ENCODE measurements at places on chromosomes 4 and X.

- no peak for DNase-seq
These were observed 307.5 kb upstream of the HAND2 start for GRCh38 chr4:173837517-173837916.

GRCh38 chr4:13547485-13548041 is 3.3 kb upstream of the NKX3-2 start:
- DNase-seq, result no peak

GRCh38 chr4:103123114-103123513 is 23.5 kb upstream of the BDH2 start:
- DNase-seq, result no peak

GRCh38 chrX:51281758-51282318 is 50.8 kb upstream of the NUDT10 start:
- DNase-seq, result no peak

DNA sequence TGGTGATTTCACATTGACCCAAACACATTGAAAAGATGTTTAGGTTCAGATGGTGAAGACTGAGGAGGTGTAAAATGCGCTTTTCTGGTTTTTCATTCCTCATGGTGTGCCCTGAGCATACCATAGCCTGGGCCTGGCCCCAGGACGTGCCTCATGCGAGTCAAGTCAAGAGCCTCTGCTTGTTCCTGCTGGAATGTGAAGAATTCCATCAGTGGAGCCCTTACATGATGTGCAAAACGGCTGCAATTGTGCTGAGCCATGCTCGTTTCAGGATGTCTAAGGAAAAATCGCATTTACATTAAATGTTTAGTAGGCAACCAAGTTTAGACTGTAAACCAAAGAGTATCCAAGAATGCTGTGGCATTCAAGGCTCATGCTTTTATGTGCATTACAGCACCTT is 34.9 kb downstream of the GYG2 start:
- no peak for DNase-seq

- no peak for DNase-seq
These were observed 89.5 kb downstream of the PLS3 start for GRCh38 chrX:115650449-115650848.

DNA sequence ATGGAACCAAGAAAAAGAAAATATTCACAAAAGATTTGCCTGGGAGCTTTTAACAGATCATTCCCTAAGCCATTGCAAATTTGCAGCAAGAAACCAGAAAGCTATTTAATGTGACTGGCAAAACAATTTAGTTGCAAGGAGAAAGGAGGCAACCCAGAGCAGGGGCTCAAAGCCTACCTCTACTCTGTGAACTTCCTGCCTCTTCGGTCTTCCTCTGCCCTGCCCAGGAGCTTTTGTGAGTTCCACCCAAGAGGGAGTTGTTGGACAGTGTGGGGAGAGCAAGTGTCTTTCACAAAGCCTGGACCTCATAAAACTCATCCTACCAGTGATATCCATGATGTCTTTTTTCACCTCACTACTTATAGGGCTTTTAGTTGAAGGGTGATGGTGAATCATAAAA is 107.4 kb downstream of the AFF1 start:
- DNase-seq, result no peak

DNA sequence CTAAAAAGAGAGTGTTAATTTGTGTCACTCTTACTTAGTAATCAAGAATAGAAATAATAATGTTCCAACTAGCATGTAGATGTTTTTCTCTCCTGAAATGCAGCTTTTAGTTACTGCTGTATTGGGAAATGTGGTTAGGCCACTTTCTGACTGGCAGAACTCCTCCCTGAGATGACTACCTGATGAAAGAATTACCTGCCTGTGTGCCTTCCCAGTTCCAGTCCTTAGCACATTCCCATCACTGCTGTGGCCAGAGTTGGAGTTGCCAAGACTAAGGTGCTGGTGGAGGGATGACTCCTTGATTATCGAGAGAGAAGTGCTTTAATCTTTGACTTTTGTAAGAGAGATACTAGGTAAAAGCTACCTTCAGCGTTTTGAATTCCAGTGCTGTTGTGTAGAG is 9.5 kb downstream of the GAB1 start:
- DNase-seq, result no peak

DNA sequence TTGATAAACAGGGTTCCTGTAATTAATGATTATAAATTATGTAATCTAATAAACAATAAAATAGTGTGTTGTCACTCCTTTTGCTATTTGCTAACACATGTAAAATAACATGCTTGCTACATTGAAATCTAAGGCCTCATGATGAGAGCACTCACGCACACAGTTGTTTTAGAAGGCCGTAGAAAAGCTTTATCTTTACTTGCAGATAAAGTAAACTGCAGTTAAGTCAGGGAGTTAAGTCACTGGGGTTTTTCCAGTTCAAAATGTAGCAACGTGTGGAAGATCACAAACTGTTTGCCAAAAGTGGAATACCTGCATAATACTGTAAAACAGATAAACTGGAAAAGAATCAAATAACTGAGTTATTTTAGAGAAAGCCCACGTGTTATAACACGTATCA is 187.3 kb upstream of the PACRGL start:
- no peak for DNase-seq
